AG20443 (cell line): ENCODE measurements at places on chromosomes 11 and 22.

- peak; percentile 86 for DNase-seq
Measured at GRCh38 chr22:29343313-29343805, 27.9 kb upstream of the RASL10A start.

- no peak for DNase-seq
Measured at GRCh38 chr11:20407344-20407743, 19.8 kb downstream of the PRMT3 start.

DNA sequence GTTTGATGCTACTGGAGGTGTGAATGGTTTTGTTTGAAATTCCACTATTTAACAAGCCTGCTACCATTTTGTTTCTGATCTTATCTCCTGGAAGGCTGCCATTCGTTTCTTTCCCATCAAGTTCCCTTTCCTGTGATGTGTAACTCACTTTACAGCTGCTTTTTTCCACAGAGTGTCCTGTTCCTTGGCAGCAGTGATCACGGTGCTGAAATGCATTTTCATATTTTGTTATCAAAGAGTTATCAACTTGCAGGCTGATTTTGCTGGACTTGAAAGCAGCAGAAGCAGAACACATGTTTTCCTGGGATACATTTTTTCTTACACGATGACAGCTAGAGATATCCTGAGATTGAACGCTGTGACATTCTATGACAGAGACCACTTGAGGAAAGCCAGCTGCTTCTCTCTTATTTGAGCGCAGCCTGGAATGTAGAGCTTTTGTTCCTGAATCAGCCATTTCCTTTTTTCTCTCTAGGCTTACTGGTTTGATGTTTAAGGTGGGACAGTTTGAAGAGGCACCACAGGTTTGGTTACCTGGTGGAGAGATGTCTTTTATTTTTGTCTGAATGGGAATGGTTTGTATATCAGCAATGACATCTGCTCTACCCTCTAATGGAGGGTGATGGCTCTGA is 34.7 kb downstream of the PRR14L start:
- DNase-seq = no peak

- DNase-seq = no peak
Measured at GRCh38 chr11:35792846-35793192, 130.2 kb downstream of the TRIM44 start.

DNA sequence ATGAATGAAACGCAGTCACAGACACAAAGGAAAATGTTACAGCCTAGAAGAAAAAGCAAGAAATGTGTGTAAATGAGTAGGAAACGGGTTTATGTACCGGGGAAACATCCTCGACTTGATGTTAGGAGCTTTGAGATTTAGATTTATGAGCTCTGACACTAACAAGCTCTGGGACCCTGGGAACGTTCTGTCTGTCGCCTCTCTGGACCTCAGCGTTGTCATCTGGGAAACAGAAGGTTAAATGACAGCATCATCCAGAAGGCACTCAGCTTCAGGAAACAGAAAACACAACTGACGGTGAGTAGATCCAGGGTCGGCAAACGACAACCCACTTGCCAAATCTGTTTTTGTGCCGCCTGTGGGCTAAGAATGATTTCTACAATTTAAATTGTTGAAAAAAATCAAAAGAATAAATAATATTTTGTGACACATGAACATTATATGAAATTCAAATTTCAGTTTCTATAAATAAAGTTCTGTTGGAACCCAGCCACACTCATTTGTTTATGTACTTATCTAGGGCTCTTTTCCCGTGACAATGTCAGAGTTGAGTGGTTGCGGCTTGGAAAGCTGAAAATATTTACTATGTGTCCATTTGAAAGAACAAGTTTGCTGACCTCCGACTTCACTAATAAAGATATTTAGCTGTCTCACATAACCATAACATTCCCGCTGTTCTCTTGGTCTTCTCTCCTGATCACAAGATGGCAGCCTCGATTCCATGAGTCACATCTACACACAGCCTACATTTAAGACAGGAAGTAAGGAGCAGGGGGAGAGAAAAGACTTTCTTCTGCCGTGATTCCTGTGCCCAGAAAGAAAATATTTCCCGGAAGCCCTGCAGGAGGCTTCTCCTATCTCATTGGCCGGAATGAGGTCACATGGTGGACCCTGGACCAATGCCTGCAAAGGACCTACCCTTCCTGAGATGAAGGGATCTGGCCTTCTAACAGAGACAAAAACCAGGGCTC is 47.1 kb upstream of the SYT13 start:
- peak; percentile 49 for DNase-seq

- DNase-seq = no peak
Measured at GRCh38 chr11:72174302-72175070, 17.5 kb upstream of the FOLR1 start.

- no peak for DNase-seq
Measured at GRCh38 chr11:133821776-133822175, 23.5 kb downstream of the SPATA19 start.

GRCh38 chr11:76669901-76670484 is 554 bp downstream of the LRRC32 start:
- peak; percentile 78 for DNase-seq

DNA sequence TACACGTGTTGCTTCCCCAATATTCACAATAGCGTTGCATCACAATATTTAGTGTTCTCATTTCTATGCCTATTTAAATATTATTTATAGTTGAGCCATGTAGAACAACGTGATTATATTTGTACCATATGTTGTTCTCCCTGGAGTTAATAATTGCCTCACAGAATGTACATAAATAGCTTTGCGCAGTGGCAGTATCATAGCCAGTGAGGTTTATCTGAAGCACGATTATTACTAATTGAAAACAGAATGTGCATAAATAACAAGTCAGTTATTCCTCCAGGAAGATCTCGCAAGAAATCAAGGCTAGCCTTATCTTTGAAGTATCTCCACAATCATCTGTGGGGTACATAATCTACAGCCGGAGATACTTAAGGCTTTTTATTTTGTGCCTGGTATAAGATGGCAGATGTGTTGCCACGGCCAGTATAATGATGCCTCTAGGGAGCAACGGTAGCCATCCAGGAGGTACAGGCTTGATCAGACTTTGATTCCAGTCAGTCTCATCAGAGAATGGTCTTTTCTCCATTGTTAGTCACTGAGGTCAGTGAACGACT is 197.5 kb downstream of the MSANTD4 start:
- DNase-seq = no peak

GRCh38 chr11:96393753-96394348 is 4.0 kb downstream of the JRKL start:
- DNase-seq = peak; percentile 40

DNA sequence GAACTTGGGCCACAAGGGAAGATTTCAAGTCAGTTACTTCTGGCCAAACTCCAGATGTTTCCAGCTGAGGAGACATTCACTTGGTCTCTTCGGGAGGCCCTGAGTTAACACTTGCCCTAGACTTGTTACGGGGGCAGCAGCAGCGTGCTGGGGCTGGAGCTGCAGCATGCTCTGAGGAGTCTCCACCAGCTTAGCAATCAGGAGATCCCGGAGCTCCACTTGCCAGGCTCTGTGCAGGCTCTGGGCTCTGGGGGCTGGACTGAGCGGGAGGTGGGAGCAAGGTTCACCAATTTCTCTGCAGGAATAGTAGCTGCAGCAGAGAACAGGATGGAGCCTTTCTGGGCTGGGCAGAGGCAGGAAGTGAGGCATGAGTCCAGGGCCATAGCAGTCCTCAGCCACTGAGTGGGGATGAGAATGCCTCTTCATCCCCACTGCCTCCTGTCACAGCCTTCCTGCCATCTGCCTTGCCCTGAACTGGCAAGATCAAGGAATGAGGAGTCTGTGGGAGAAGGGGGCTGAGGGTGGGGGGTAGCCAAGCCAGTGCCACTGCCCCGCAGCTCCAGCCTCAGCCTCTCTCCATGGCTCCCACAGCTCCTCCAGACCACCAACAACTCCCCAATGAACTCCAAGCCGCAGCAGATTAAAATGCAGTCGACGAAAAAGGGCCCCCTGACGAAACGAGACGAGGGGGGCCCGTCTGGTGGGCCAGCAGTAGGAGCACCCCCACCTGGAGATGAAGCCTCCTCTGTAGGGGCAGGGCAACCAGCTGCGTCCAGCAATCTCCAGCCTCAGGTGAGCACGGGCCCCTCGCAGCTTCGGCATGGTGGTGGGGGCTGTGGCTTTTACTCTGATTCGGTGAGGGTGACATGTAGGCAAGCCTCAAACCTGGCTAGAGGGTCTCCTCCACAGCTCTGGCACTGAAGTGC is 23.4 kb downstream of the GTPBP1 start:
- no peak for DNase-seq

DNA sequence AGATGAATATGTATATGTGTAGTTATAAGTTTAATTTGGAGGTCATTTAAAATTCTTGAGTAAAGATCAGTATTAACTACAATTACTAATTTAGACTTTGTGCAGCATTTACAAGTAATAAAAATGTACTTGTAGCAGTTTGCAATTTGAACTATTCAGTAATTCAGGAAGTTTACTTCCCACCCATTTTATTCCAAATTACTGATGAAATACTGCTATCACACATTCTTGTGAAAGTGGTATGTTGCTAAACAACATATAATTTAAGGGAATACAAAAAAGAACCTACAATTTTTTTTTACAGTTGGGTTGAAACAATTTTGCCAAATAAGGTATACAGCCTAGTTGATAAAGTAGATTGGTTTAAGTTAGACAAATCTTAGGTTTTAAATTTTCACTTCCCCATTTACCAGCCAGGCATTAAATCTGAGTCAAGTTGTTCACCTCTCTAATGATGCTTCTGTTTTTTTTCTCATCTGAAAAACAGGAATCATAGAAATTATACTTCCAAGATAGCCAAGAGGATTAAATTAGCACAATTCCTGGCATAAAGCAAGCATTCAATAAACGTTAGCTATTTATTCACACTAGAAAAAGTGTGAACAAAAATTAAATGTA is 45.3 kb downstream of the ZBTB44 start:
- DNase-seq = no peak

DNA sequence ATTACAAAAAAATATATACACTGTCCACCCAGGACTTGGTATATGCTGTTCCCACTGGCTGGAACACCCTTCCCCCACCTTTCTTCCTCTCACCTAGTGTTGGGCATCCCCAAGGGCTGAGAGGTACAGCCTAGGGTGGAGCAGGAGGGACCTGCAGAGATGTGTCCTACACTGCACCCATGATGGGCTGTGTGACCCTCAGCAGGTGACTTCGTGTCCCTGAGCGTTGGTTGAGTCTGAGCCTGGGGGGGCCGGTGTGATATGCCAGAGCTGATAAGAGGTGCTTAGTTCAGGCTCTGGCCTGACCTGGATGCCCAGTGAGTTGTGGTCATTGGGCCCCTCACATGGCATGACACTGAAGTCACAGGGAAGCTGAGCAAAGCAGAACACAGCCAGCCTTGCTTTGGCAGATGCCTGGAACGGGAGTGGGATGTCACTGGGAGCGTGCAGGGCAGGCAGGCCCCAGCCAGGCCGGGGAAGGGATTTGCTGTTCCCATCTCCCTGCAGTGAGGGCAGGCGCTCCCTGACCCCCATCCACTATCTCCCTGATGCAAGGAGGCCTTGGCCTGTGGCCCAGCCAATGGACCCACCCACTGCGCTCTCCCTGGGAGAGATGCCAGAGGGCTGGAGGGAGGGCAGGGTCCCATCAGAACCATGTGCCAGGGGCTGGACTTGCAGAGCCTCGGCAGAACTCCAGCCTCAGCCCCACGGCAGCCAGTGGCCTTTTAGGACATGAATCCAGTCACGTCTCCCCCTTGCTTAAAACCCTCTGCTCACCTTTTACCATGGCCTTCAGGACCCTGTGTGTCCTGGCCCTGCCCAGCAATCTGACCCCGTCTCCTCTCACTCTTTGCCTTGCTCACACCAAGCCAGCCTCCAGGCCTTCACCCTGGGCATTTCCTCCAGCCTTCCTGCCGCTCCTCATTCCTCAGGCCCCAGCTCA is 138.9 kb downstream of the MN1 start:
- DNase-seq = no peak

GRCh38 chr22:40534379-40535188 is 101.9 kb downstream of the MRTFA start:
- peak; percentile 65 for DNase-seq

DNA sequence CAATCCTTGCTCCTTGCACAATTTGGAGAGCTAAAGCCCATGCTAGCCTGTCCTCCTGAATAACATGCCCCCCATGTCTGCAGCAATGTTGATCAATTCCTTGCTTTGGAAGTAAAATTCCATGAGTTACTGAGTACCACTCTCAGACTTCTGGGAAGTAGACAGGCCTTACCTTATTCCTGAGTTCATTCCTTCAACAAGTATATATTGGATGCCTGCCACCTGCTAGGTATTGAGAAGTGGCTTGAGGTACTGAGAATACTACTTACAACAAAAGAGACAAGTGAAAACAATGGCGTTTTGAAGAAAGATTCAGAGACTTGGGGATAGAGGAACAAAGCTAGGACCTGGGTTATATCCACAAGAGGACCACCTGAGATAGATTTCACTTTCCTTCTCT is 12.4 kb downstream of the PATE2 start:
- no peak for DNase-seq

GRCh38 chr22:25748704-25749103 is 6.7 kb downstream of the MYO18B start:
- no peak for DNase-seq

DNA sequence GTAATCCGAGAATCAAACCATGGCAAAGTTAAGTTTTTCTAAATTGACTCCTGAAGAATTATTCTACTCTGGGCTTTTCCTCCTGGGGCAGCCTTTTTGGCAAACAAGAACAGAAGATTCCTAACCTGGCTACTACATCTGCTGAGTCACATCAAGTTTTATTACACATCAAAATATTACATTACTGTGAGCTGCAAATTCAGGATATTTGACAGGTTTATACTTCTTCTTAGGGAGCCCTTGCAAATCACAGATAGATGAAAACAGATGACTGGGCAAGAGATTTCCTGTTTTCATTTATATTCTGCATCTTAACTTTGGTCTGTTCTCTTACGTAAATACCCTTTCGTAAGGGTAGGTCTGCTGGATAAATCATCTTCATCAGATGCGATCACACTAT is 23.6 kb downstream of the XRRA1 start:
- DNase-seq = peak; percentile 17

- peak; percentile 56 for DNase-seq
Measured at GRCh38 chr22:40709752-40710413, 30.6 kb downstream of the MCHR1 start.

GRCh38 chr22:47449508-47450270 is 687.2 kb downstream of the TBC1D22A start:
- no peak for DNase-seq

- DNase-seq = no peak
Measured at GRCh38 chr22:39312410-39312809, 7.0 kb downstream of the RPL3 start.

DNA sequence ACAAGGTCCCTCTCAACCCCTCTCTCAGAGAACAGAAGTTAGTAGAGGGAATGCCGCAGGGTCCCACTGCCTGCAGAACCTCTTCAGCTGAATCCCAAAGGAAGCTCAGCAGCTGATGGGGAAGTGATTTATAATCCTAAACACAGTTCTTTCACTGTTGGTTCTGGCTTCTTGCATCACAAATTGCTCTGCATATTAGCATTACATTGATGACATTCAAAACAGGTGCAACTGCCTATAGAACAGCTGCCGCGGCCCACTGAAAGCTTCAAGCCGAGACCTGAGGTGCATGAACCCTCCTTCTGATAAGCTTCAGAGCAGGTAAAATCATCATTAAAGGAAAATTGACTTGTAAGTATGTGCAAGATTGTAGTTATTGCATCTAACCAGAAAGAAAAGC is 75.2 kb upstream of the KIRREL3 start:
- no peak for DNase-seq

- DNase-seq = peak; percentile 33
Measured at GRCh38 chr22:42283278-42284201, 13.1 kb upstream of the TCF20 start.
